ENCODE measurements at places on chromosomes 6 and 20. TPM values are rescaled to one million over a fixed set of nuclear protein-coding genes. Genes with fewer than 3 reads are reported as not detected.

The KIF6 gene
- total RNA-seq: 0.92 TPM

The SLC35F1 gene
- total RNA-seq: 0.84 TPM

The CD24 gene
- total RNA-seq: 2,100 TPM

DNA sequence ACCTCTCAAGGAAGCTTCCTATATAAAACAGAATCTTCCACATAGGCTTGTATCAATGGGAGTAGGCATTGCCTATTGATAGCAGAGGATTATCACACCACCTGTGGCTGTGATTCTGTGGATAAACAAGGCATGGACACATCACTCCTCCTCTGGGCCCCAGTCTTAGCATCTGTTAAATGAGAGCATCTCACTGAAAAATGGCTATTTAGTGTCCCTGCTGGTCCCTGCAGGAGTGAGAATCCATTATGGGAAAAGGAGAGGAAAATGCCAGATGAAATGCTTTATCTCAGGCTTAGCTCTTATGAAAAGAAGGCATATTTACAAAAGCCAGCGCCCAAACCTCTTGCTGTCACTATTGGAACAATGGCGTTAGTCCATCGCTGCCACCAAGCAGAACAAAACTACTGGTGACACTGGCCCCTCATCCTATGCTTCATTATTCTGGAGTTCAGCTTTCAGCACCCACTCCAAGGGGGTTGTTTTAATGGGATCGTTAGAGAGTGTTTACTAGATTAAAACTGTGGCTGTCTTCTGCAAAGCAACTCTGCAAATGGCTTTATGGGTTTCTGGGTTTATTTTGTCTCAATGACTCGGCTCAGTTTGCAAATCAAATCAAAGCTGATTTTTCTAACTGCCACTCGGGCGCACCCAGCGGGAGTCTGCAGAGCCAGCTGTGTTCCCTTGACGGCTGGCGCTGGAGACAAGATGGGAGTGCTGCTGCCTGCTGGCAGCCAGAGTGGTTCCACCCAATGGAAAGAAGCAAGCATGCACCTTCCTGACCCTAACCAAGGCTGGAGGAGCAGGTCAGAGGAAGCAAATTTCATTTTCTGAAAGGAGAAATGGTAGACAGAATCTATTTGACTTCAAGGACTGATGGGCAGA is 658.8 kb upstream of the CHD6 start:
- DNase-seq: no peak

GRCh38 chr20:62320581-62321354 is 18.0 kb downstream of the ADRM1 start:
- DNase-seq: no peak

- DNase-seq: no peak
Measured at GRCh38 chr20:34978092-34978744, 22.6 kb downstream of the MYH7B start.

DNA sequence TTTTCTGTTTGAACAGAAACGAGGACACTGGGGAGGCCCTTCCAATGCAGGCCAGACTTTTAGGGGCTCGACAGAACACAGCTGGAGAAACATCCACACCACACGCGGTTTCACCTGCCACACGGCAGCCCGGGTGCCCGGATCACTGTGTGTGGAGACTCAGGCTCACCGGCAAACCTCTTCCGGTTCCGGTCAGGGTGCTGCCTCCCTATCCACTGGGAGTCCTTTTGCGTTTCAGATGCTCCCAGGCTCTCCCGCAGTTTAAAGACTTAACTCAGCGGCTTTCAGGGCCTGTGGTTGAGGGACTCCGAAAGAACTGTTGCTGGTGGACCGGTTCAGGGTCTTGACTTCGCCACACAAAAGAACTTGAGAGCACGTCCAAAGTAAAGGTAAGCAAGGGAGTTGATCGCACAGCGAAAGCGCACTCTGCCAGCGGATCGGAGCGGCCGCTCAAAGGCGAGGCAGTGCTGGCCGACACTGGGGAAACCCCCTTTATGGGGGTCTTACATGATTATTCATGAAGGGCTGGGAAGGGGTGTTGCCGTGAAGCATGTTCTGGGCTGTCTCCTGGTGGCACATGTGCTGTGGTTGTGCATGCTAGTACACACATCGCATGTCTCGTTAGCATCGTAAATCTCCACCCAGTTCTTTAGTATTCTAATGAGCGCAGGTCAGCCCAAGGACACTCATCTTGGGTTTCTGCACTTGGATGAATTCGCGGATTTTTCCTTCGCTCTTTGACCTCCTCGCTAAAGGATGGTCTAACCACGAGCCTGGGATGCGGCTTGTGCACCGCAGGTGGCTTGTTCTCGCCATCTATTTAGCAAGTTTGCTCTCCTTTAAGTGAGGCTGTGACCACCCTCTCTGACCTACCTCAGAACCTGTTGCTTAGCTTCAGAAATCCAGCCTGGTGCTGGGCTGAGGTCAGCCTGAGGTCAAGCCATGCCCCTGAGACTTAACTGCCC is 180.3 kb downstream of the CDH26 start:
- DNase-seq: peak; percentile 64

Measured in left colon (tissue), 2 donors.